ENCODE measurements at places on chromosomes 7 and 10. TPM values are rescaled to one million over a fixed set of nuclear protein-coding genes. Genes with fewer than 3 reads are reported as not detected.

GRCh38 chr10:22365233-22365632 lies 19.9 kb downstream of the SPAG6 start:
- DNase-seq: no peak

- DNase-seq: no peak
These were observed 102.4 kb upstream of the LRGUK start for GRCh38 chr7:134024739-134025138.

DNA sequence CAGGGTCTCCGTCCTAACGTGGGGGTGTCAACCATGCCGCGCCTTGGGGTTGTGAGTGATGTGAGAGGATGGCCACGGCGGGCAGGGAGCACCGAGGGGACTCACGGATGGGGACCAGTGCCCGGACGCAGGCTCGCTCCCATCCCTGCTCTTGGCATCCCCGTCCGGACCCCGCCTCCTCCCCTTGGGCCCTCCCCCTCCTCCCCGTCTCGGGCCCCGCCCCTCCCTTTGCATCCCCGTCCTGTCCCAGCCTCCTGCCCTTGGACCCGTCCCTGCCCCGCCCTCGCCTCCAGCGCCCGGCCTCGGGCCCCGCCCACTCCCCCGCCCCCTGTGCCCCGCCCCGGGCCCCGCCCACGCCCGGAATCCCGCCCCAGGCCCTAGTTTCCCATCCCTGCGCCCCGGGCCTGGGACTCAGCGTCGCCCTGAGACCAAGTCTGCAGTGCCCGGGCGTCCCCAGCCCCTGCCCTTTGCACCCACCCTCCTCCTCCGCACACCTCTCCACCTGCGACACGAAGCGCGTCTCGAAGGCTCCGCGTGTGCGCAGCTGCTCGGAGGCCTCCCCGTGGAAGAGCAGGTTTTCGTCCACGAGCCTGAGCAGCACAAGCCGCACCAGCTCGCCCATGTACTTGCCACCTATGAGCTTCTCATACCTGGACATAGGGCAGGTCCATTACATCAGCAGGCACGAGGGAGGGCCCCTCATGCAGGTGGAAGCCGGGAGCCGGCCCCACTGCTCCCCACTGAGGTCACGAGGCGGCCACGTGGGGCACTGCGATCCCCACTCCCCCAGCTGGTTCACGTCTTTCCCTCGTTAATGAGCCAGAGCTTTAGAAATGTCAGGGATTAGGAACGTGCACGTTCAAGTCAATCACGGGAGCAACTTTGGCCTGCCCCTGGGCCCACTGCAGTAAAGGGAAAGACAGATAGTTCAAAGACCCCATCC lies 5.1 kb upstream of the MYL7 start:
- DNase-seq: no peak

Gene THNSL1
- total RNA-seq: 1.0 TPM

- no peak for DNase-seq
These were observed 207.6 kb downstream of the AHR start for GRCh38 chr7:17506095-17506494.

- DNase-seq: no peak
These were observed at the start of gene TMEM178B for GRCh38 chr7:141073641-141074161. TSS of gene TMEM178B (plus strand) at chr7:141074064.

Gene MYO3A
- 1.0 TPM for total RNA-seq

- DNase-seq: peak; percentile 3
These were observed at the start of gene MAGI2 for GRCh38 chr7:79453558-79454360. TSS of gene MAGI2 (minus strand) at chr7:79453667. CDS start at chr7:79453320, 347 bp downstream.

GRCh38 chr10:92263396-92263795 lies 27.5 kb downstream of the CPEB3 start:
- no peak for DNase-seq

GRCh38 chr7:134175334-134176036 lies 48.3 kb downstream of the LRGUK start:
- DNase-seq: no peak

DNA sequence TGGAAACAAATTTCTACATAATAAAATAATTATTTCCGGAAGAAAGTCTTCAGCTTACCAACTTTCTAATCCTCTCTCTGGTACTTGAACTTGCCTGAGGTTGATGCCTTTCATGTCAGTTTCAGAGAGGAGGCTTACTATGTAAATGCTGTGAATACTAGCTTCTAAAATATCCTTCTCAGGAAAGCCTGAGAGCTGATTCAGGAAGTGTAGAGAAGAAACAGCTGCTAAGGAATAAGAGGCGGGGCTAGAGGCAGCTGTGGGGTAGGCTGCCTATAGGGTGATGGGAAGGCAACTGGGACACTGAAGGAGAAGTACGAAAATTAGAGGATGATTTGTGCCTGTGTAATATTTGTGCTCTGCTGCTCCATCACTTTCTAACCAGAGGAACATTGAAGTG lies 69.3 kb downstream of the AVL9 start:
- DNase-seq: no peak

- no peak for DNase-seq
These were observed 2.2 kb downstream of the FGFBP3 start for GRCh38 chr10:91907033-91907594.

Gene PHYHIPL
- total RNA-seq: not detected

Gene SPDYE11
- total RNA-seq: not detected

Gene PGAM1
- 700 TPM for total RNA-seq

DNA sequence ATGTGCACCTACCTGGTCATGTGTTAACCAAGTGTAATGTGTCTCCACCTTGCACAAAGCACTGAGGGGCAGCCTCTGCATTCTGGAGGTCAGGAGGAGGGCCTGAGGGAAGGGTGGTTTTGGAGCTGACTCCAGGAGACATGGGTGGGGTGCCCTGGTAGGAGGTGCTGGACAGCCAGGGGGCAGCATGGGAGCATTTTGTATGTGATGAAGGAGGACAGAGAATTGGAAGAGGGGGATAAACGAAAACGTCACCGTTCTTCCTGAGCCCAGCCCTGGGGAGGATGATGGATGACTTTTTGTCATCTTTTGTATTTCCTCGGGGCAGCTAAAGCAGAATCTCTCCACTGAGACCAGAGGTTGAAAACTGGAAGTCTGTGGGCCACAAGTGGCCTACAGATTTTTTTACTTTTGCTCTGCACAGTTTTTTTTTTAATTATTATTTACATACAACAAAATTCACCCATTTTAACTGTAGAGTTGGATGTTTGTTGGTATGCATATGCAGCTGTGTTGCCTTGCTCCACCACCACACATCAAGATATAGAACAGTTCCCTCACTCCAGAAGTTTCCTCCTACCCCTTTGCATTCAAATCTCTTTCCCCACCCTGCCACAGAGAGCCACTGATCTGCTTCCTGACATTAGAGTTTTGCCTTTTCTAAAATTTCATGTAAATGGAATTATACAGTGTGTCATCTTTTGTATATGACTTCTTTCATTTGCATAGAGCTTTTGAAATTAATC lies 242.5 kb downstream of the VTI1A start:
- DNase-seq: no peak

Gene KLF14
- total RNA-seq: 0.13 TPM

DNA sequence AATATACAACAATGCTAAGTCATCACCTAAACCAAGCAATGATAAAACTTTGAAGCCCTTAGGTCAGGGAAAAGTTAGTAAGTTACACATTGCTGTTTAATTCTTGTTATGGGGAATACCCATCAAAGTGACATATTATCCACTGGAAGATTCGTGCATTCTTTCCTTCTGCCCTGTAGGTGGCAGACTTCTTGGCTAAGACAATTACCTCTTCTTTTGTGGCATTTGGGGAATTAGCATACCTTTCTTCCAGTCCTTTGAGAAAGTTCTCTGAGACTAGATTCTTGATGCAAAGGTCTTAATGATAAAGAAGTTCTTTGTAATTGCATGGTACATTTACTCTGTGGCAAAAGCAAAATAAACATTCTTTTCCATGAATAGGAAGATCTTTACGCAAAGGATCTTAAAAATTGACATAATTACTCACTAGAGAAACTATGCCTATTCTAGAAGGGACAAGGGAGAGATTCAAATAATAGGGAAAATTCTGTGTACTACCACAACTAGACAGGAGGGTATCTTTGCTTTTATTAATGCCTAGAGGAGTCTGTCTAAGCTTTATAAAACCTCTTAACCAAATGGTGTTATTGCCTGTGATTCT lies 395.9 kb downstream of the GRM8 start:
- DNase-seq: no peak

DNA sequence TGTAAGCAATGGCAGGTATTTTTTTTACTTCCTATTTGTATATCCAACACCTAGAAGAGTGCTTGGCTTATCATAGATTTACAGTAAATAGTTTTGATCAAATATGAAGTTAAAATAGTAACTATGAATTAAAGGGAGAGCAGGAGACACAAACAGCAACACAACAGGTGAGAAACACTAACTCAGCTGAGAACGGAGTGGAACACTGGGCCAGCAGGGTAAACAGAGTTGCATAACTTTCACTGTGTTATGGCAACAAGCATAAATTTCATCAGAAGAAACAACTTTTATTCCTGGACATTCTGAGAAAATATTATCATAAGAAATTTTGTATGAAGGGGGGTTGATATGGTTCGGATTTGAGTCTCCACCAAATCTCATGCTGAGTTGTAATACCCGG lies 52.2 kb upstream of the SMIM30 start:
- DNase-seq: no peak

- DNase-seq: no peak
These were observed 66.0 kb downstream of the ST7 start for GRCh38 chr7:117019287-117019686.

Gene SEMA3A
- total RNA-seq: 0.70 TPM

Gene PSD
- 0.72 TPM for total RNA-seq

DNA sequence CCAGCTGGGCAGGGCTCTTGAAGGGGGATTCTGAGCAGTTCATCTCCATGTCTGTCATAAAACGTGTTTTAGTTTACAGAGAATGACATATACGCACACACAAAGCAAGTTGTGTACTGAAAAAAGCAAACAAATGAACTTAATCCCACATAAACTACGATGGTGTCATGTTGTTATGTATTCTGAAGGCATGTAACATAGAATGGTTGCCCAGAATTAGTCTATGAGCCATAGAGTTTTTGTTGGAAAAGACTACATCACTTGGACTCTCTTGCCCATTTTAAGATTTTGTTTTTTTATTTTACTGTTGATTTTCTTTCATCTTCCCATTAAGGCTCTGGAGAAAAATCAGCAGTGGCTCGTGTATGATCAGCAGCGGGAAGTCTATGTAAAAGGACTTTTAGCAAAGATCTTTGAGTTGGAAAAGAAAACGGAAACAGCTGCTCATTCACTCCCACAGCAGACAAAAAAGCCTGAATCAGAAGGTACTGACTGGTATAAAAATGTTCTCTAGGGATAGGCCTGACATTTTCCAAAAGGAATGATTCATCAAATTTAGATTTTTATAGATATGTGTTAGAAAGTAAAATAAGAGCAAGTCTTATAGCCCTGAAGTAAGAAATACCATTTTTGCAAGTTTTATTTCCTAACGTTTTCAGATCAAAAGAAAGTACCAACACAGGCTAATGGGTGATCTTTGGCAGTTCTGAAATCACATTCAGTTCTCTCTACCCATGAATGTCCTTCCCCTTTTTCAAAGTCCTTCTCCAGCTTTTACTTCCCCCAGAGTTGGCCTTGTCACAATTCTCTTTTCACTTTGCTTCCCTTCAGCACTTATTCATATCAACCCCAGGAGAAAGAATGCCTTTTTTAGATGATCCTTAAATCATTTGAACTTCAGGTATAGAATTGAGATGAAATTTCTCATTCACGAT lies 18.9 kb downstream of the CEP55 start:
- DNase-seq: no peak

- no peak for DNase-seq
These were observed 11.8 kb upstream of the GPNMB start for GRCh38 chr7:23234569-23235296.

GRCh38 chr10:26491276-26491675 lies 53.1 kb downstream of the APBB1IP start:
- no peak for DNase-seq

DNA sequence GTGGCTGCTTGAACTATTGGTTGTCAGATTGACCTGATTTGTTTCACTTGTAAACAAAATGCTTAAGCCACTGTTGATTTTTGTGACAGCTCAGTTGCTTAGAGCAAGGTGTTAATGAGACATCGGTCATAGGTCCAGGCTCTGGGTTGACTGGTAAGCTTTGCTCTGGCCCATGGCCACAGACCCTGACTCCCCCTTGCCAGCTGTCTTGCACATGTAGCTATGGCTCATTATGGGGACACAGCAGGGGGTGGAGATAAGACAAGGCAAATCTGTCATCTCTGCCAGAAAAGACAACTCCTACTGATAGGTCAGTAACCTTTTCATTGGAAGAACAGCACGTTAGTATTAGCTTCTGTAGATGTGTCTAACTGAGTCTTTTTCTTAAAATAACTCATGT lies 95.3 kb downstream of the KAT6B start:
- no peak for DNase-seq

Gene CHST15
- total RNA-seq: 4.0 TPM

Gene CCDC136
- 0.09 TPM for total RNA-seq

- DNase-seq: no peak
These were observed 7.9 kb upstream of the ZFYVE27 start for GRCh38 chr10:97729014-97729413.

Gene OR6B1
- total RNA-seq: not detected
